ENCODE measurements at places on chromosomes 2 and 18.

- DNase-seq: no peak
Measured at GRCh38 chr18:67776929-67777328, 260.4 kb upstream of the DSEL start.

DNA sequence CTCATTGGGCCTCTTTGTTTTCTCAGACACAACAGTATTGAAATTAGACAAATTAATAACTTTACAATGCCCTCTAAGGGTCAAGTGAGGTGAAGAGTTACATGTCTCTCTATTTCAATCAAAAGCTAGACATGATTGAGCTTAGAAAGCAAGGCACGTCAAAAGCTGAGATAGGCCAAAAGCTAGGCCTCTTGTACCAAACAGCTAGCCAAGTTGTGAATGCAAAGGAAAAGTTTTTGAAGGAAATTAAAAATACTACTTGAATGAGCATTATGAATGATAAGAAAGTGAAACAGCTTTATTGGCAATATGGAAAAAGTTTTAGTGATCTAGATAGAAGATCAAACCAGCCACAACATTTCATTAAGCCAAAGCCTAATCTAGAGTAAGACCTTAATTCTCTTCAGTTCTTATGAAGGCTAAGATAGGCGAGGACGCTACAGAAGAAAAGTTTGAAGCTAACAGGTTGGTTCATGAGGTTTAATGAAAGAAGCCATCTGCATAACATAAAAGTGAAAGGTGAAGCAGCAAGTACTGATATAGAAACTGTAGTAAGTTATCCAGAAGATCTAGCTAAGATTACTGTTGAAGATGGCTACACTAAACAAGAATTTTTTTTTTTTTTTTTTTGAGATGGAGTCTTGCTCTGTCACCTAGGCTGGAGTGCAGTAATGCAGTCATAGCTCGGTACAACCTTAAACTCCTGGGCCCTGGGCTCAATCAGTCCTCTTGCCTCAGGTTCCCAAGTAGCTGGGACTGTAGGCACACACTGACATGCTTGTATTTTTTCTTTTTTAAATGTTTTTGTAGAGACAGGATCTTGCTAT is 65.5 kb downstream of the FAM117B start:
- DNase-seq: no peak

- DNase-seq: no peak
Measured at GRCh38 chr2:239811806-239812560, 213.2 kb downstream of the NDUFA10 start.

- DNase-seq: no peak
Measured at GRCh38 chr2:201523506-201523905, 72.0 kb downstream of the STRADB start.

- DNase-seq: no peak
Measured at GRCh38 chr18:12421732-12422131, 14.0 kb downstream of the PRELID3A start.
